ENCODE measurements at places on chromosomes 13 and 19.

DNA sequence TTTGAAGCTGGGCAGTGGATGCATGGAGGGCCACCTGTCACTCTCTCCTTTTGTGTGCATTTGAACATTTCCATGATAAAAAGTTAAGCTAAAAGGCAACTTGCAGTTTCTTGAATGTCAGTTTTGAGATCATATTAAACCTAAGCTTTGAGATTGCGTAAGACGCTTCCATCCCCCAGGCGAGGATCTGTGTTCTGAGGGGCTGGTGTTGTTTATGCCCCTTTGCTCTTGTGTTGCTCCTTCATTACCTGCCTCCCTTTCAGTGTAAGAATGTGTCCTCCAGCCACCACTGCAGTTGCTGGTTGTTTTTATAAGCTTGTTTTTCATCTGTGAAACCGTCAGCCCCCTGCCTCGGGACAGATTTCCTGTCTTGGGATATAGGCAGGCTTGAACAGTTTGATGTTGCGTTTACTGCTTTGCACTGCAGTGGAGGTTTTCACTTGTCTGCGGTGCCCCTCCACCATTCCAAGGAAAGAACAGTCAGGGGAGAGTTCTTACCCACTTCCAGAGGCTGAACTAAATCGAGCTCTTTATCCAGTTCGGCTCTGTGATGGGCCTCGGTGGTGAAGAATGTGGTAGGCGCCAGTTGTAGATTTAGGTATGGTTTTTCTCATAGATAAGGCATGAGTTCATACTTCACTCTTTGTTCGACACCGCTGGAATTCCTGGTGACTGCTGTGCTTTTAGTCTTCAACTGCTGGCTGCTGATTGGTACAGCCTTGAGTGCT lies 96.8 kb downstream of the ARHGEF7 start:
- no peak for DNase-seq

DNA sequence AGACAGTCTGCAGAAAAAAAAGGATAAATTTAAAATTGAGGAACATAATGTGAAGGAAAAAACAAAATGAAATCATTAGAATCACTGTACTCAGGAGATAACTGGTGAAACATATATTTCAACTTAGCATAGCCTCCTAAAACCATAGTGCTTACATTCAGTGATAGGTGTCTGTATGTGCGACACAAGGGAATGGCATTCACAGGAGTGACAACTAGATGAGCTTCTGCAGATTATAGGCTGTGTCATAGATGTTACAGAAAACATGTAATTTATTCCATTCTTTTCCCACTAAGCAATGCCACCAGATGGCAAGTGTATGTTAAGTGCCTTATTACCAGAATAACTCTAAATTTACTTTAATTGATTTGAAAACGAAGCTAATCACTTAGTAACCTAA lies 960.0 kb upstream of the PCDH20 start:
- DNase-seq: no peak

DNA sequence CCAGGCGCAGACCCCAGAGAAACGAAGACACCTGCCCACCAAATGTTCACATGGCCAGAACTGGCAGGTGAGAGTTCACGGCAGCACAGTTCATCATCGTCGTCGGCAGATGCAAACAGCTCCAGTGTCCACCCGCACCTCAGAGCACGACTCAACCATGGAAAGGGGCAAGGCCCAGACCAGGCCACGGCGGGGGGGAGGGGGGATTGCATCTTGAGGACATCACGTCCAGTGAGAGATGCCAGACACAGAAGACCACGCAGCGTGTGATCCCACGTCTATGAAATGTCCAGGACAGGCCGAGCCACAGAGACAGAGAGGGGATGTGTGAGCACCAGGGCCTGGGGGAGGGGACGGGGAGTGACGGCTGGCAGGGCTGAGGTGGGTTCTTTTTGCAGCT lies 7.3 kb downstream of the RNF126 start:
- DNase-seq: no peak

GRCh38 chr19:10378124-10378523 lies 2.2 kb downstream of the TYK2 start:
- DNase-seq: no peak

DNA sequence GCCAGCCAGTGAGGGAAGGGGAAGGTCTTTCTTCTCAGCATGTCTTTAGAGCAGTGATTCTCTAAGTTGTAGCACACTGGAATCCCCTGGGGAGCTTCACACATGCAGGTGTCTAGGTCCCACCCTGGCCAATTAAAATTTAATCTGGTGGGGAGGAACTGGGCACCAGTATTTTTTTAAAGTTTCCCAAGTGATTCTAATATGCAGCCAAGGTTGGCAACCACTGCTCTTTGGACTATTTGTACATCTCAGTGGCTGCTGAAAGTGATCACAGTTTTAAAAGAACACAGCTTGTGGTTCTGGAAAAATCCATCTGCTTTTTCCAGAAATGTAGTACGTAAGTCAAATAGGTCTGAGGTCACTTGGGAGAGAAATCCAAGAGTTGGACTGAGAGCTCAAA lies 10.7 kb upstream of the KATNAL1 start:
- no peak for DNase-seq

GRCh38 chr13:73366241-73366640 lies 307.4 kb downstream of the KLF5 start:
- DNase-seq: no peak

DNA sequence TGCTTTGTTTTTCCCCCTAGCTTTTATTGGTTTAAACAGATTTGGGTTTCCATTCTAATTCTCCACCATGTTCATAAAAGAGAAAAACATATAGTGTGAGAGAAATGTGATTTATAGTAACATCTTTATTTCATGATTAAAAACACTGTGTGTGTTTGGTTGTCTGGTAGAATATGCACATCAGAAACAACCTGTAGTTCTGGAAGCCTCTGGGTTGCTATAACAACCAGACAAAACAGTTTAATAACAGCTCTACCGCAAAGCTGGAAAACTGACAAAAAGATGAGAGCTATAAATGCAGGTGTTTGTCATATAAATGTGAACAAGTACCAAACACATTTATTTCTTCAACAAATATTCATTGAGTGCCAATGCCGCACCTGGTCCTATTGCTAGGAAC lies 9.8 kb downstream of the KBTBD6 start:
- DNase-seq: no peak

GRCh38 chr13:23679220-23679619 lies 109.0 kb downstream of the TNFRSF19 start:
- DNase-seq: no peak

Data from T-cell (primary cell).